ENCODE measurements at places on chromosomes 4 and X.
A peak's percentile ranks its signal among the peaks of the same experiment; 100 is the strongest.

DNA sequence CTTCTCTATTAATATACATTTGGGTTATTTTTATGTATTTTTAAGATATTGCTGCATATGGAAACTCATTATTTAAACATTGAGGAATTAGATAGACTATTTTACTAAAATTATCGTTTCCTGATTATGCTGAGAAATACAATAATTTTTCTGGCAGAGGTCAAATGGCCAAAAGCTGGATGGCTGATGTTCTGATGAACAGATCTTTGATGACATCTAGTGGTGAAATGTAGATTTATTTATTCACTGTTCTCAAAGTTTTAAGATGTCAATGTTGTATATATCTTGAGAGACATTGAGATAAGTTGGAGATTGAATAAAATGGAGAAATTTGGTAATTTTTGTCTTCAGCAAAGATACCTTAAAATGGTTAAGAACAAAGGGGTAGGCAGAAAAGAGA lies 96.2 kb downstream of the UGT8 start:
- DNase-seq: no peak

DNA sequence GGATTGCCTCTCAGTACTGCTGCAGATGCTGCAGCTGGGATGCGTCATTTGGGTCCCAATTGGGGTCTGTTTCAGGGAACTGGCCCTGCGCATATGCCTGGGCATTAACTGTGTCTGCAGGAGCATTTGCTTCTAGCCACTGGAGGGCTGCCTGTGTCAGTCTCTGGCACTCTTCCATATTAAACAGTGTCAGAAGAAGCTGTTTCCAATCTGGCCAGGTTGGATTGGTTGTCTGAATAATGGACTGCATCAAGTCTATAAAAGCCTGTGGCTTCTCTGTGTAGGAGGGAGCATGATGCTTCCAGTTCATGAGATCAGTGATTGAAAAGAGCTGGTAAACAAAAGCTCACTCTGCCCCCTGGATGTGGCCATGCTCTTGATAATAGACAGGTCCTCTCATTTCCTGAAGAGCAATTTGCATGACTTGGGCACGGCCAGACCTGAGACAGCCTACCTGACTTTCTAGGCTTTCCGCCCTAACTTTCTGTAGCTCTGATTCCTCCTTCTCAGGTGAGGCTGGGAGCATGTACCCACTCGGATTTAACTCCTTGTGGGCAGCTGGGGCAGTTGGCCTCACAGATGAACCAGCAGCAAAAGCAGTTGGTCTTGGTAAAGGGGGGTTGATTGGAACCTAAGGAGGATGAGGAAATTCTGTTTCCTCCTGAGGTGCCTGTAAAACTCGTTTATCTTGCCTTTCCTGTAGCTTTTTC lies 29.2 kb downstream of the SULT1E1 start:
- no peak for DNase-seq

- peak; percentile 38 for DNase-seq
Measured at GRCh38 chrX:64975491-64975890, 759 bp downstream of the ZC4H2 start.

DNA sequence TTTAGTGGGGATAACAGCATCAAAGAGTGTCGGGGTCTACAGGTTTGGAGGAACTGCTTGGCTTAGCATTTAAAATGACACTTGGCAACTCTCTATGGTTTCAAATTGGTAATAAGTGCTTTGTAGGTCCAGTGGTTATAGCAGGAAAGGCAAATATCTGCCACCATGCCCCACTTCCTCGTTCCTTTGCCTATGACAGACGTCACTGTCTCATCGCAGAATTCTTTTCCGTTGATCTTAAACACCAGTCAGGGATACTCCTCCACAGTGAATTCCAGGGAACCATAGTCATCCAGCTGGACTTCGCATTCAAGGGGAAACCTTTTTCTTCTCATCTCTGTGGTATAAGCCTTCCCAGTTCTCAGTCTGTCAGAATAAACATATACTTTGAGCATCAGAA lies 319.1 kb downstream of the GPAT3 start:
- no peak for DNase-seq

- DNase-seq: peak; percentile 24
Measured at GRCh38 chr4:83112678-83113428, 1.7 kb downstream of the PLAC8 start.

Data from activated T-cell treated with anti-CD3 and anti-CD28 coated beads, Interleukin-2, amount 50 U/mL, for 1 hour (primary cell).